ENCODE measurements at places on chromosomes 16 and 17. TPM values are rescaled to one million over a fixed set of nuclear protein-coding genes. Genes with fewer than 3 reads are reported as not detected.

MARF1 gene
- total RNA-seq, result 26.4 TPM

KRT14 gene
- 0.78 TPM for total RNA-seq

SULT1A3 gene
- 2.8 TPM for total RNA-seq

ZFP3 gene
- total RNA-seq, result 3.6 TPM

PPP1R27 gene
- not detected for total RNA-seq

MYH2 gene
- not detected for total RNA-seq

SLC38A8 gene
- total RNA-seq, result not detected

RAB26 gene
- 0.86 TPM for total RNA-seq

SLC16A11 gene
- not detected for total RNA-seq

CLEC19A gene
- total RNA-seq, result not detected
